ENCODE measurements at places on chromosomes 1 and 21.

- no peak for DNase-seq
Observed at GRCh38 chr1:73914951-73915350, 283.0 kb downstream of the LRRIQ3 start.

GRCh38 chr1:69533343-69533742 is 34.4 kb upstream of the LRRC7 start:
- no peak for DNase-seq

- no peak for DNase-seq
Observed at GRCh38 chr1:247529771-247530355, 6.4 kb downstream of the OR2C3 start.

- DNase-seq, result no peak
Observed at GRCh38 chr1:229170274-229170673, 100.6 kb upstream of the RAB4A start.

- DNase-seq, result no peak
Observed at GRCh38 chr1:44553771-44554170, 120.5 kb downstream of the TMEM53 start.

GRCh38 chr1:30005972-30006619 is 717.3 kb downstream of the MATN1 start:
- no peak for DNase-seq

DNA sequence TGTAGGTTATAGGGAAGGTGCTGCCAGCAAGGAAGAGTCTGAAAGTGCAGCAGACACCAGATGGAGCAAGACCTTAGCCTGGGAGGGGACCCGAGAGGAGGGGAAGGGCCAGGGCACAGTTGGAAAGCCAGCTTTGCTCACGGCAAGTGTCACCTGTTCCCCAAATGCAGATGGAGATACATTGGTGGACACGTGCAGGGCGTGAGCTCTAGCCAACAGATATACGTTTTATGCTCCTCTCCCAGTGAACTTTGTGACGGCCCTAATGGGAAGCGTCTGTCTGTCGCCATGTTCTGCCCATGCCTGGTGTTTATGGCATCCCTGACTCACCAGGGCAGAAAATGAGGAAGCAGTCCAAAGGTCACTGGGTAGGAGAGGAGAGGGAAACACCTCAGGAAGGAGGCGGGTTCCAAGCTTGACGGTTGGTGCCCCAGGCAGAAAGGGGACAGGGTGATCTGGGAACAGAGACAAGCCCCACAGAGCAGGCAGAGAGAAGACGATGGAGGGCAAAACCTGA is 7.6 kb downstream of the GPA33 start:
- no peak for DNase-seq

DNA sequence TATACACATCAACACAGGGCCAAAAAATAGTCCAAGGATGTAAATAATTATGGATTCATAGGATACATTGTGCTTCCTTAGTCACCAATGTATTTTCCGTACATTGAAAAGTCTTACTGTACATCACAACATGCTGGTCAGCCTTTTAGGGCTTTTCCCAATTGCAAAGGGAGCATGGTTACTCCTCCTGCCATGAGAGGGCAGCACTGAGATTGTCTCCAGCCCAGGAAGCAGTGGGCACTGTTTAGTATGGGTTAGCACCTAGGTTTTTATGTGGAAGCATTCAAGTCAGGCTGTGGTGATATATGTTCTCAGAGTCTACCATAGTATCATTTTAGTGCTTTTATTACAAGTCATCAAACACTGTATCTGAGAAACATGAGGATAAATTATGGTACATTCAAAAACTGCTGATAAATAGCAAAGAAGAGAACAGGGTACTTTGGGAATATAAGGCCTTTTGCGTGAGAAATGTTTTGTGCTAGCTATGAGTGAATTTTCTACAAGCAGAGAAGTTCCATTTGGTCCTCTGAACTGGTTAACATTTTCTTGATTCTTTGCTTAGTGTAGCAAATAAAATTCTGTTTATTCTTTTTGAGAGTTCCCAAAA is 34.0 kb downstream of the ST6GALNAC5 start:
- peak; percentile 41 for DNase-seq

DNA sequence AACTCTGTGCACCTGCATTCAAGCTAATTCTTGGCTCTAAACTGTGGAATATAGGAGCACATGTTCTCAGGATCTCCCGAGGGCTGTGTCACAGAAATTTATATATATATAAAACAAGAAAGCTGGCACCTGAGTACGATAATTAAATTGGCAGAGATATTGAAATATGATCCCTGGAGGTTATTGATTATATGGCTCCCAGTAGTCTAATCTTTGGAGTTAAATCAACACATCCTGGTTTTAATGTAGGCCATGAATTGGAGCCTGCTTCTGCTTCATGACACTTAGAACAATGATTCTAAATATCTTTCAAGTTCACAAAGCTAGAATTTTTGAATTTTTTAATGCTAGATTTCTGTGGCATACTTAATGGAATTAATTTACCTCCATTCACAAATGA is 84.3 kb downstream of the CTH start:
- DNase-seq, result no peak

- no peak for DNase-seq
Observed at GRCh38 chr1:189662190-189662589, 815.5 kb downstream of the BRINP3 start.

GRCh38 chr1:160226623-160227022 is 21.4 kb downstream of the PEA15 start:
- no peak for DNase-seq

DNA sequence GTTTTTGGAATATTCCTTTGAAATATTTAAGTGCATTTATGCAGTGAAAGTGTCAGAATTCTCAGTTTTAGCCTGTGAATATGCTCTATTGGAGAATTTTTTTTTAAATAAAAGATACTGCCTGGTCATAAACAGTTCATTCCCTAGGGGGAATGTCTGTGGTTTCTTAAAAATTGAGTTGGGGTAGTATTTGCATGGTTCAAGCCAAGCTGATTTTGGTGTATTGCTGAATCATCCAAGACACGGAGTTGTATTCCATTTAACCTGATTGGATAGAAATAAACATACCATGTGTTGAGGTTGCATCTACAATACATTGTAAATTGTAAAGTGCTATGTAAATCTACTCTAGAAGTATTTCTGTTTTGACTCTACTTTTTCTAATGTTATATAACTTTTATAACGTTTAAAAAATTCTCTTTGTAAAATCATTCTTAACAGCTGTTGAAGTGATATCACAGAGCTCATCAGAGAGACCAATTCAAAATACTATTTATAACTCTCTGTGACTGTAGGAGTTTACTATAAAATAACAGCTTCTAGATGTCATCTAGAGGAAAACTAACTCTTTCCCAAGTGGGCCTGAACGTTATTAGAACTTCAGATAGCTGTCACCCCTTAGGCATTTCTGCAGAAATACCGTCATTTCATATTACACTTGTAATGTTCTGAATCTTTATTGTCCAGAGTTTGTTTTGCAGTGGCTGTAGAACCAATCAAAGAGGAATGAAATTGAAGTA is 199.1 kb downstream of the USP25 start:
- DNase-seq, result no peak

DNA sequence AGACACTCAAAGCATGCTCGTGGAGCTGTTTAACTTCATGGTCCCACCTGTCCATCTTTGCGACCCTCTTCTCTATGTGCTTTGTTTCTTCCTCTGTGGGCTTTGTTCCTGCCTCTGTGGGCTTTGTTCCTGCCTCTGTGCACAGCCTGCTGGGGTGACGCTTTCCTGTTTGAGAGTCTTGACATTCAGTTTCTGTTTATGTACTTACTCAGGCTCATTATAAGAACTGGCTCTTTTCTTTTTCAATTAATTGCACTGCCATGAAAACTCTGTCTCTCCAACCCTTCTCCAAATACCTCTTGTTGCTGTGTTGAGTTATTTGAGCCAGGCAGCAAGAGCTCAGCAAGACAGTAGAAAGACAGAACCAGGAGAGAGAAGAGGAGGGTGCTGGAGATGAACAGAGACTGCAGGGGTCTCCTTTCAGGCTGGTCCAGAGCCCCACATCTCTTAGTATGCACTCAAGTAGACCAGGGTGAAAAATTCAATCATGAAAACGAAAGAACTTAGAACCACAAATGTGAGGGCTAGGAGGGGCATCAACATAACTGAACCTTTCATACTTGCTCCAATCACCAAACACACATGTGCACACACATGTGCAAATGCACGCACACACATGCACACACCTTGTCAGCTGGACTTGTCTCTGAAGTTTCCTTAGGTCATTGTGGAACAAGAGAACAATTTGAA is 88.3 kb upstream of the SGIP1 start:
- no peak for DNase-seq

Data from astrocyte of the cerebellum (primary cell).